ENCODE measurements at places on chromosomes 7 and 10.

DNA sequence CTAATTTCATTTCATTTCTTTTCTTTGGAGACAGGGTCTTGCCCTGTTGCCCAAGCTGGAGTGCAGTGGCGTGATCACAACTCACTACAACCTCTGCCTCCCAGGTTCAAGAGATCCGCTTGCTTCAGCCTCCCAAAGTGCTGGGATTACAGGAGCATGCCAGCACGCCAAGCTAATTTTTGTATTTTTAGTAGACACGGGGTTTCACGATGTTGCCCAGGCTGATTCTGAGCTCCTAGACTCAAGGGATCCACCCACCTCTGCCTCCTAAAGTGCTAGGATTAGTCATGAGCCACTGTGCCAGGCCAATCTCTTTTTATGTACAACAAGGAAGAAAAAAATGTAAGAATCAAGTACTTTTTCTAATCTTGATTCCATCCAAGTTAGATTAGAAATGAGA, 10.7 kb upstream of the KMT2E start:
- no peak for DNase-seq

DNA sequence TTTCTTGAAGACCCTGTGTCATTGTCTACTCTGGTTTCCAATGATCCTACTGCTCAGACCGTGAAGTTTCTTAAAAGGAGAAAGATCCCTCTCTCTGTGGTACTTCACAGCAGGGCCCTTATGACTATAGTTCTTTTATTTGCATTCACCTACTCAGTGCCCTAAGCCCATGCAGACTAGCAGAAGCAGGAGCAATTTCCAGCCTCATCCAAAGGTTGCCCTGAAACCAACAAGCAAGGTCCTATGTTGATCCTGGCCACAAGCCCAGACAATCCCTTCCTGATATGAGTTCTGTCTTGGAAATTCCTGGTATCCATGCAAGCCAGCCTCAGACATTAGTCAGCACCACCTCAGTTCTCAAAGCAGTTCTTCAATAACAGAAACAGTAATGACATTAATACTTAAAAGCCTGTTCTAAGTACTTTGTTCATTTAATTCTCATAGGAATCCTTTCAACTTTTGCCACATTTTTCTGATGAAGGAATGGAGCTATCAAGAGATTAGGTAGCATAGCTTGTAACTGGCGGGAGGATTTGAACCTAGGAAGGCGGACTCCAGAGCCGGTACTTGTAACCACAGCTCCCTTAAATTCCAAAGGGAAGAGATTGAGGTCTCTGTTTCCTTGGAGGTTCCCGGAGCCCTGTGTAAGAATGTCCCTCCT, 58.1 kb upstream of the ST8SIA6 start:
- DNase-seq: no peak

GRCh38 chr10:86385806-86386205, 19.2 kb upstream of the GRID1 start:
- no peak for DNase-seq

DNA sequence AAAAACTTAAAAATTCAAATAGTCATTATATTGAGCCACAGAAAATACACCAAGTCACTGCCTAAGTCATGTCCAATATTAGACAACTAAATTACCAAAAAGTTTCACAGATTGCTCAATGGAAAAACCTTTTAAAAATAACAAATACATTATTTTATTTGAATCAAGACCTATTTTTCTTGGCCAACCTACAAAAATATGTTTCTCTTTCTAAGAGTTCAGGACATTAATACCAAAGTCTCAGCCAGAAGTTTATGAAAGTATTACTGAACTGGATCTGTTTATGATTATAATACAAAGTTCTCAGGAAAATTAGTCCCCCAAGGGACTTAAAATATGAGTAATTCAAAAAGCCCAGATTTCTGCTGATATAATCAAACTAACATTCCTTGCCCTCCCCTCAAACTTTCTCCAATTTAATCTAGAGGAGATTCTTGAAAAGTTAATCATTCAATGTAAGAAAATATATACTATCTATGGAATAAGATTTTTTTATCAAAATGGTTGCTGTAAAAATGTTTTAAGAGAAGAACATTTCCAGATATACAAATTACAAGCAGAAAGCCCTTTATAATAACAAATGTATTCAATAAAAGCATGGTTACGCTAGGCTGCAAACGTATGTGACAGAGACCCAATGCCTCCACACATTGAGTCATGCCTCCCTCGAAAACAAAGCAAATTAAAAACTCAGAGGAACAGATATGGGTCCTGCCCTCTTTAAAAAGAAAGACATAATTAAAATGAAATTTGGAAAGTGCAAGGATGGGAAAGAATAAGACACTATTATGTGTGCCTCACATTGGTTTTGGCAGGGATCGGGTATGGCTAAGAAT, 381.6 kb downstream of the PARD3 start:
- DNase-seq: no peak

DNA sequence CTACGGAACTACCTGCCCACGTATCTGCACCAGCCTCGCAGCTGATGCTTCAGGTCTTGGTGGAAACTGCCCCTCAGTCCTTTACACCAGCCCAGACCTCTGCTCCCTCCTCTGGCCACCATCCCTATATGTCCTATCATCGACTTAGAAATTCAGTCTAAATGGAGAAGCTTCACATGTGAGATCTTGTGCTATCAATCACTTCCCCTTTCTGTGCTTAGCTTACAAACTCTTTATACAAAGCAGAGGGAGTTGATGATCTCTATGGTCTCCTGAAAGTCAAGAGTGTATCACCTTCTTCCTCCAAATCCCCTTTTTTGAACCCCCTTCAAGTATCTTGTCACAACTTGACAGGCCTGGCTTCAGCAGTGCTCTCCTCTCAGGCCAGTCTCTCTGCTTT, 30.7 kb downstream of the ZNF777 start:
- DNase-seq: no peak

DNA sequence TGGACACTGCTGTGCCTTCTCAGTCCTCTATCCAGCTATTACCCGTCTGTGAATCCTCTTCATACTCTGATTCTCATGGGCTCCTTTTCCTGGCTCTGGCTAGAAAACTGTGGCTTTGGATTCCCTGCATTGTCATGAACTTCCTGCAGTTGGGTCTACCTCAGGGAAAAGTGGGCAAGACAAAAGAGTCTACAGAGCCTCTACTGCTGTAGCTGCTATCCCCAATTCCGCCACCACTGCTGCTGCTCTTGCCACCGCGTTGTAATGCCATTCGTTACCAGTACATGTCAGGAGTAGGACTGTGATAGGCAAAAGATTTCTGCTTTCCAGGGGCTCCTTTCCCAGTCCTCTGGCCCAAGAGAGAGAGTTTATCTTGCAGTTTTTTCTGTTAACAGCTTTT, 23.9 kb upstream of the PPP1R17 start:
- DNase-seq: no peak

- DNase-seq: no peak
These were observed 74.8 kb upstream of the RPA3 start for GRCh38 chr7:7793249-7793648.

GRCh38 chr7:150375662-150376521, 3.2 kb upstream of the ZNF775 start:
- no peak for DNase-seq

GRCh38 chr10:25142116-25142864, 32.5 kb upstream of the GPR158 start:
- no peak for DNase-seq

DNA sequence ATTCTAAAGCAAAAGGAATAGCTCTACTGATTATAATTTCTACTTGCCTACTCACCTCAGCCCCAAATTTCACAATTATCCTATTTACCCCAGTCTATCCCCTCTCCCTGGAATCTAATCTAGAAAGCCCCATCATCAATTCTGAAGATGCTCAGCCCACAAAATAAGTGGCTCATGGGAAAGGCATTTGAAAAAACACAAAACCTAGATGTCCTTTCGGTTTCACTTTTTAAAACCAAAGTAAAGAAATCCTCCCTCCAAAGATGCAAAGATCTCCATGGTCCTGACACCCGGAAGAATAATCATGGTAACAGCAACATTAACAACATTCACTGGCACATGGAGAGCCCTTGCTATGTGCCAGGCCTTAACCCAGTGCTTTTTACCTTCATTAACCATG, 224.8 kb downstream of the FGFR2 start:
- DNase-seq: no peak

GRCh38 chr7:72317341-72317740, 94.8 kb downstream of the CALN1 start:
- DNase-seq: no peak

DNA sequence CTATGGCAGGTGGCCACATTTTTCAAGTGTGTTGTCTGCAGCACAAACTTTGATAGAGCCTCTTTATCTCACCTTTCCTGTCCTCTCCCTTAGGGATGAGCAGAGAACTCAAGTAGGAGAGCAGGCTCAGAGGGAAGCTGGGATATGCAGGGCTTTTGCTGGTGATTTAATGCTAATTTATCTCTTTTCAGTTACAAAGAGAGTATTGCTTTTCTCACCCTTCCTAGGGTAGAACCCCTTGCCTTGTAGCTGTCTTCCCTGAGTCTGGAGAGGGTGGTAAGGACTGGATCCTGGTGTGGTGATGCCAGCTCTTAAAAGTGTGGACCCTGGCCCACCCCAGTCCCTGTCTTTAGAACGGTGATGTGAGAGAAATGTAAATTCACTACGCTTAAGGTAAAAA, 1061.4 kb downstream of the TYW1 start:
- no peak for DNase-seq

- DNase-seq: no peak
These were observed 3.5 kb downstream of the NOS3 start for GRCh38 chr7:150994141-150994837.

DNA sequence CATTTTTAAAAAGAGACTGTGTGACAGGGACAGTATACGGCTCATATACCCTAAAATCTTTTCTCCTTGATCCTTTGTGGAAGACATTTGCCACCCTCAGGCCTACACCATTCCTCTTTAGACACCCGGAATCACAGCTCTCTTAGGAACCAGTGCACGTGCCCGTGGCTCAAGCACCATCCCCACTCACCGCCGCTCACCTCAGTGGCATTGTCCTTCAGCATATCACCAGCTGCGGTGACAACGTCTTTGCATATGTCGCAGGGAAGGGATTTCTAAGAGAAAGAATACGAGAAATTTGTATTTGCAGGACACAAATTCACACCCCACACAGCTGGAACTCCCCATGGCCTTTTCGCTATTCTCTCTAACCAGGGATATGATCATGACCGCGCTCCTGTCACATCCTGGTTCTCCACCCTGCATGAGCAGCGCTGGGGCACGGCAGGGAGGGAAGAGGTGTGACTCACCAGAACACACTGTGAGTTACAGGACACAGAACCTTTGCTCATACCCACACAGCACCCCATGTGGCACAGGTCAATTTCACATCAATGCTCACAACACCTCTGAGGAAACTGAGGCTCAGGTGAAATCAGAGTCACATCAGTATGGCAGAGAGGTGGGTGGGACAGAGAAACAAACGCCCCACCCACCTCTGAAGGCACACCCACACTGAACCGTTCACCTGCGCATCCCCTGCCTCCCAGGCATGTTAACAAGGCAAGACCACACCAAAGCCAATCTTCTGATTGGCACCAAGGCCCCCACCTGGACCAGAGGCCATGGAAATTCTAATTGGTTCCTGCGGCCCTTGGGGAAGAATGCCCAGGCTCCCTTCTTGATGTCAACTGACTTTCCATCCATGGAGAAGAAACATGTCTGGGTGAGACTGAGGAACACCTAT, 19.2 kb downstream of the PSAP start:
- no peak for DNase-seq

DNA sequence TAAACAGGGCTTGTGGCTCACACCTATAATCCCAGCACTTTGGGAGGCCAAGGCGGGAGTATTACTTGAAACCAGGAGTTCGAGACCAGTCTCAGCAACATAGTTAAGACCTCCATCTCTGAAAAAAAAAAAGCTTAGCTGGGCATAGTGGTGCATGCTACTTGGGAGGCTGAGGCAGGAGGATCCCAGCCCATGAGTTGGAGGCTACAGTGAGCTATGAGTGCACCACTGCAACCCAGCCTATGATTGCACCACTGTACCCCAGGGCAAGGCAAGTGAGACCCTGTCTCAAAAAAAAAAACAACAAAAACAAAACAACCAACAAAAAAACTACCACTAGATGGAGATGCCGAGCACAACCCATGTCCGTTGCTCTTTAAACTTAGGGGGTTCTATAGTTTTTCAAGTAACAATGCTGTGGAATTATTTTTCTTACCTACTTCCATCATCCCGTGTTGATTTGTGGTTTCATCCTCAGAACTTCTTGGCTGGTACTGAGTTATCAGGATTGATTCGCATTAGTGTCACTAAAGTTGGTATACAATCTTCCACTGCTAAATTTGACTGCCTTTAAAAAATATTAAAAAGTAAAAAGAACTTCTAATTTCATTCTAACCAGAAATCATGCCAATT, 12.2 kb upstream of the REPIN1 start:
- DNase-seq: no peak

GRCh38 chr7:87344446-87344845, 1.0 kb upstream of the CROT start:
- DNase-seq: no peak

DNA sequence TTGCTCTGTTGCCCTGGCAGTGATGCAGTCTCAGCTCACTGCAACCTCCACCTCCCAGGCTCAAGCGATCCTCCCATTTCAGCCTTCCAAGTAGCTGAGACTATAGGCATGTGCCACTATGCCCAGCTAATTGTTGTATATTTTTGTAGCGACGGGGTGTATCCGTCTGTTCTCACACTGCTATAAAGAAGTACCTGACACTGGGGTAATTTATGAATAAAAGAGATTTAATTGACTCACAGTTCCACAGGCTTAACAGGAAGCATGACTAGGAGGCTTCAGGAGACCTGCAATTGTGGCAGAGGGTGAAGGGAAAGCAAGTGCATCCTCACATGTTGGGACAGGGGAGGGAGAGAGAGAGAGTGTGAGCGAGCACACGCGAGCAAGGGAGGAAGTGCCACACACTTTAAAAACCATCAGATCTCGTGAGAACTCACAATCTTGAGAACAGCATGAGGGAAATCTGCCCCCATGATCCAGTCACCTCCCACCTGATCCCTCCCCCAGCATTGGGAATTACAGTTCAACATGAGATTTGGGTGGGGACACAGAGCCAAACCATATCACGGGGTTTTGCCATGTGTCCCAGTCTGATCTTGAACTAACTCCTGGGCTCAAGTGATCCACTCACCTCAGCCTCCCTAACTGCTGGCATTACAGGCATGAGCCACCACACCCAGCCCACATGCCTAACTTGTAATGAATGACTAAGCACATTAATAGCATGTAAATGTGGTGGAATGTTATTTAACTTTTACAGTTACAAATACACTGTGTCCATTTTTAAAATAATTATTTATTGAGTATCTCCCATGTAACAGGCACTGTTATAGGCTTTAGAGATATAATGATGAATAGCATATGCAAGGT, 65.5 kb downstream of the RALA start:
- DNase-seq: no peak

GRCh38 chr7:83439026-83439425, 209.9 kb downstream of the SEMA3E start:
- no peak for DNase-seq

- DNase-seq: no peak
These were observed 24.1 kb downstream of the WDR86 start for GRCh38 chr7:151385626-151386300.

GRCh38 chr7:17300012-17300411, 1.6 kb downstream of the AHR start:
- DNase-seq: no peak

- no peak for DNase-seq
These were observed 459.0 kb downstream of the GATA3 start for GRCh38 chr10:8513155-8514147.

GRCh38 chr10:31760674-31761081, 168.0 kb downstream of the ARHGAP12 start:
- no peak for DNase-seq

- no peak for DNase-seq
These were observed 118.3 kb upstream of the THSD7A start for GRCh38 chr7:11950281-11950680.

Measured in anterior cingulate cortex (tissue), 58 donors.